Posterior cingulate gyrus (tissue), 11 donors: ENCODE measurements at places on chromosomes 3 and 15.
A peak's percentile ranks its signal among the peaks of the same experiment; 100 is the strongest.

- no peak for DNase-seq
Observed at GRCh38 chr3:86244905-86245304, 746.0 kb downstream of the VGLL3 start.

GRCh38 chr3:71723452-71724170 lies 1.6 kb downstream of the EIF4E3 start:
- no peak for DNase-seq

DNA sequence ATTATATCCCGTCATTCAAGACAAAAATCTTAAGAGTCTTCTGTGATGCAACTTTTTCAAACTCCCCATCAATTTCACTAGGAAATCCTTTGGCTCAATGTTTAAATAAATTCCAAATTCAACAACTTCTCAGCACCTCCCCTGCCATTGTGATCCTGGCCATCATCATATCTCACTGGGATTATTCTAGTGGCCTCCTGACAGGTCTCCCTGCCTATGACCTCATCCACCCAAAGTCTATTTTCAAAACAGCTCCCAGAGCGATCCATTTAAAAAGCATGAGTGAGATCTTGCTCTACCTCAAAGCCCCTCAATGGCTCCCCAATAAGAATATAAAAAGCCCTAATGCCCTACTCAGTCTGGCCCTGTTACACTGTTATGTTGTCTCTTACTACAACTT lies 293.2 kb downstream of the FOXP1 start:
- no peak for DNase-seq

- no peak for DNase-seq
Observed at GRCh38 chr3:132753946-132754345, 31.7 kb upstream of the NPHP3 start.

DNA sequence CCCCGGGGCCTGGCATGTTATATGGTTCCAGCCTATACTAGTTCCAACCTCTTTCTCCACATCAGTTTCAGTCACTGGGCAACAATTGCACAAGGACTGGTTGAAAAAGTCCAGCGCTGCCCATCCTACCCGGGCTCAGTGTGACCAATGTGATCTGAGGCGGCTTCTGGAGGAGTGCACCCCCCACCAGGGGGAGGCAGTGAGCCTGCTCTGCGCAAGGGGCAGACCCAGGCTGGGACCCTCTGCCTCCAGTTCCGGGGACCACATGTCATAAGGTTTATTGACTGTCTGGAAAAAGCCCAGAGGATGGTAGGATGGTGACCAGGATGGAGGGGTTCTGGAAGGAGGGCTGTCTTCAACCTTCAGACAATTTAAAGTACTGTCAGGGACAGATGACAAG lies 25.6 kb upstream of the NR2E3 start:
- DNase-seq, result no peak

- no peak for DNase-seq
Observed at GRCh38 chr3:37903734-37904133, 42.1 kb downstream of the CTDSPL start.

GRCh38 chr3:139994891-139995290 lies 59.9 kb downstream of the CLSTN2 start:
- no peak for DNase-seq

- no peak for DNase-seq
Observed at GRCh38 chr15:27086149-27086548, 115.2 kb downstream of the GABRG3 start.

DNA sequence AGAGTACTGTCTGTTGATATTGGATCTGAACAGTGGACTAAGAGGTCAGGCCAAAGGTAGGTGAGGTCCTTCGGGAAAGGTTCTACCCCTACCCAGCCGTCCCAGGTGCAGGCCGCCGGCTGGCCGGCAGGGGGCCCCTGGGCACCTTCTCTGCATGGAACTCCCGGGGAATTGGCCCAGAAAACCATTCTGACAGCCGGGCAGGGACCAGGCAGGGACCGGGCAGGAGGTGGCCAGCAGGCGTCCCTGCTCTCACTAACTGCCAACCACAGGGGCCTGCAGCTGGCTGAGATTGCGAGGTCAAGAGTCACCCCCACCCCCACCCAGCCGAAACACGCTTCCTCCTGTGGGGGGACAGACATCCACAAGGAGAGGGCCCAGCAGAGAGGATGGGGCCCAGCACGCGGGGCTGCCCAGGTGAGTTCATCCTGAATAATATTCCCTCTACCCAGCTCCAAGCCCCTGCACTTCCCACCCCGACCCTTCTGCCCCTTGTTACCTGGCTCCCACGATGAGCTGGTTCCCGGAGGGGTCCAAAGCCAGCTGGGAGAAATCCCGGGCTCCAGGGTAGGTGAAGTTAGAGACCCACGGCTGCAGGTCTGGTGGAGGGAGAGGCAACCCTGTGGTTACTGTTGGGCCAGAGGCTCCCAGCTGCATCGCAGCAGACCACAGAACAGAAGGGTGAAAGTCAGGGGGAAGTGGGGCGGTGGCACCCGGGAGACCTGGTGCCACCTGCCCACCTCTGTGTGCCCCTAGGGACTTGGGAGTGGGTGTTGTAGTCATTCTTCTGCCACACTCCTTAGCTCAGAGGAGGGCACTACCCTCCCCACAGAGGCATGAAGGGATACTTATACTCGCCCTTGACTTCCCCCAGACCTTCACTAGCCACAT lies 84.4 kb downstream of the SEMA5B start:
- DNase-seq, result peak; percentile 53

- DNase-seq, result no peak
Observed at GRCh38 chr3:113775516-113775915, 28.7 kb downstream of the ATP6V1A start.

DNA sequence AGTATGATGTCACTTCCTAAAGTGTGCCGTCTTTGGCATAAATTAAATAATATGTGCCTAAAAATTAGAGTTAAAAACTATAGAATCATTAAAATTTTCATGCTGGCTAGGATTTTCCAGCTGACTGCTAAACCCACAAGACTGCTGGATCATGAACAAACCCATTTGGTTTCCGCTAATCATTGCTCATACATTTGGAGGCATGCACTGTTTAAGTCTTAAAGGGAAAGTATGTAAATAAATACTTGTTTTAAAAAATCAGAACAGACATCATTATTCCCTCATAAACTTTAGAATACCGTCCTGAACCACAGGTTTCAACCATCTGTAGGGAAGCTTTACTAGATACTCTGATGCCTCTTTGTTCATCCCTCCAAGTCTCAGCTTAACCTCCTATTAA lies 26.5 kb downstream of the ATP6V1A start:
- DNase-seq, result no peak

DNA sequence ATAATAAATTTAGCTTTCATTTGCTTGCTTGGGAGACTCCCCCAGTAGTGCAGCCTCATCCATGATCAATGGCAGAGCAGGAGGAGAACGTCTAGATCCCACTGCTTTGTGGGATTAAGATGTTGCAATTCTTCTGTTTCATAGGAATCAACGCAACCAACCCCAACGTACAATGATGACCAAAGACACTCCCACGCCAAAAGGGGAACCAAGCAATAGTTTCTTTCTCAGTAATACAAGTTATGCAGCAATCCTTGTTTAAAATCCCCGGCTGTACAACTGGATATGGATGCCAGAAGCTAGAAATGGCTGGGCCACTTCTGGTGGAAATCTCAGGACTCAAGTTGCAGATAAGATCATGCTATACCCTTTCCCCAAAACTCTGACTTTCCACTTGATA lies 411.2 kb downstream of the VPS13C start:
- DNase-seq, result no peak

GRCh38 chr3:39068556-39068955 lies 16.7 kb downstream of the WDR48 start:
- DNase-seq, result no peak

GRCh38 chr3:64110071-64110470 lies 86.8 kb upstream of the PSMD6 start:
- DNase-seq, result no peak

DNA sequence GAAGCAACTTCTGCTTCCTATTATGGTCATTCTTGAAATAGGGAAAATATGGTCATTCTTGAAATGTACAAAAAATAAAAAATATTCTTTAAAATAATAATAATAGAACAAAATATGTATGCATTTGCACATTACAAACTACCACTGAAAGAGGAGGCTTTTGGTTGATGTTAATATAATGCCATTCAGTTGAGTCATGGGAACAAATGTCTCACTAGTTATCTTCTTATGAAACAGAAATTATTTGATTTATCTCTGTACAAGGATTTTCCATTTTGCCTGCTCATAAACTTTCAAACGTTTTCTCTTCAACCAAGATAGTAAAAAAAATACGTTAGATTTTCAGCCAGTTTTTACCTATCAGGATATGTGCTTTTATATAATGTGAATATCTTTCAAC lies 1662.7 kb downstream of the OTOL1 start:
- no peak for DNase-seq

GRCh38 chr3:107523289-107523538 lies 452 bp downstream of the BBX start:
- no peak for DNase-seq

DNA sequence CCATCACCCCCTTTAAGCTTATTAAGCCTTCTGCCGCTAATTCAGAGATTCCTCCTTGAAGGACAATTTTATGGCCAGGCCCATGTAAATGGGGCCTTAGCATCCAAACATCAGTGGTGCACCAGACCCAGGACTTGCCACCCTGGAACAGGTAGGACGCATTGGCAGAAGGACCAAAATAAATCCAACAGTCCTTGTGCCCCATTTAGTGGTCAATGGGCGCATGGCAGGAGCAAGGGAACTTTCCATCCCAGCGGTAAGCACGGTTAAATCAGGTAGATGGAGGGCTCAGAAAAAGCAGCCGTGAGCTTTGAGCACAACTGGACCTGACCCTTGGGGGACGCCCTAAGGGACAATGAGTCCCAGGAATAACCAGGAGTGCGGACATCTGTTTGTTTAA lies 540.8 kb upstream of the ROBO1 start:
- no peak for DNase-seq

- no peak for DNase-seq
Observed at GRCh38 chr15:41286665-41287333, 45.6 kb downstream of the OIP5 start.

GRCh38 chr3:149473357-149474249 lies 894 bp upstream of the TM4SF4 start:
- no peak for DNase-seq

GRCh38 chr3:81916890-81917289 lies 155.4 kb upstream of the GBE1 start:
- no peak for DNase-seq

GRCh38 chr3:94413336-94414108 lies 350.7 kb downstream of the NSUN3 start:
- no peak for DNase-seq

DNA sequence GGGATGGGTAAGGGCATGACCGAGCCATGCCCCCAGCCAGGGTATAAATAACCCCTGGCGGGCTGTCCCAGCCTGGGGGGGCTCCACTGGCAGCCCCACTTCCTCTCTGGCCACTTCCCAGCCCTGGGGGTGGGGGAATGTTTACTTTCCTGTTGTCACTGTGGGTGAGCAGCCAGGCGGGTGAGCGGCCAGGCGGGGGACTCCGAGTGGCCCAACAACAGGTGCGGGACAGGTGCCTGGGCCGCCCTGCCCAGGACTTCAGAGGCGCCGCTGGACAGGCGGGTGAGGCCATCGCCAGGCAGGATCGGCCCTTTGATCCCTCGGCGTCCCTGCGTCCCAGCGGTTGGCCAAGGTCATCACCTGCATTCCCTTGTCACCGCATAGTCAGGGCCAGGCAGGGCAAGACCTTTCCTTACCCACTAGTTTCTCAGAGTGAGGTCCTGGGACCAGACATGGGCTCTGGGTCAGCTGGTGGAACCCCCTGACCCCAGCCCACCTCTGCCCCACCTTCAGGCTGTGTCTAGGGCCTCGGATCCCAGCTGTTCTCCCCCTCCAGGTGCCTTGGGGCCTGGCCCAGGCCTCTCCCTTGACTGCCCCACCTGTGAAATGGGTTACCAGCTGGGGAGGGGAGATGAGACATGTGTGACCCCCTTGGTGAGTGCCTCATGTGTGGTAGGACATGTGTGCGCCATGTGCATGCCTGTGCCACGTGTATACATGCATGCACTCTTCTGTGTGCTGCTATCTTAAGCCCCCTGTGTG lies 16.6 kb downstream of the SEMA3F start:
- DNase-seq, result no peak

- no peak for DNase-seq
Observed at GRCh38 chr15:44647637-44648036, 15.8 kb downstream of the SPG11 start.

DNA sequence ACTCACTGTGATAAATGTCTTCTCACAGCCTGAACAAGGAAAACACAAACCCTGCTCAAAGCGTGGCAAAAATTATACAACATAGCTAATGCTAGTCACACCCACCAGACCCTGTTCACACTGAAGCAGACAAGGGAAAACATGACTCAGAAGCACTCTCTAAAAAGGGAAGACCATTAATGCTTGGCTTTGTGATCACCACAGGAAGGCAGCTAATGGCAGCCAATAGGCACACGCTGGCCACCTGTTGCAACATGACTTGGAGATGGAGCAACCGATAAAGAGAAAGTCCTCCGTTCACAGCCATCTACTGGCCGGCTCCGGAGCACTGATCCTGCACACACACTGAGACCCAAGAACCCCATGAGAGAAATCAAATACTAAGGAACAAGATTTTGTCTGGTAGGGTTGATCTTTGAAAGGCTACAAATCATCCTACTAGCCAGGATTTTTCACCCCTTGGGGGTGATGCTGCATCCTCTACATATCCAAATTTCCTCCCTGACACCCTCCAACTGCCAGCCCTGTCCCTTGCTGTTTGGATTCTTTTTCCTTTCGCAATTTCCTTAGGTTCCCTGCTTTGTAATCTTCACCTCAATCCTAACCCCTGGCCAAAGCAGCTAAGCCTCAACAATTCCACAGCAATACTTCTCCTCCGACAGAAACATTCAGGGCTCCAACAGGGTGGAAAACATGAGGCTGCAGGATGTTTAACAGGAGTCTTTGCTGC lies 3.2 kb downstream of the ZXDC start:
- DNase-seq, result peak; percentile 37

DNA sequence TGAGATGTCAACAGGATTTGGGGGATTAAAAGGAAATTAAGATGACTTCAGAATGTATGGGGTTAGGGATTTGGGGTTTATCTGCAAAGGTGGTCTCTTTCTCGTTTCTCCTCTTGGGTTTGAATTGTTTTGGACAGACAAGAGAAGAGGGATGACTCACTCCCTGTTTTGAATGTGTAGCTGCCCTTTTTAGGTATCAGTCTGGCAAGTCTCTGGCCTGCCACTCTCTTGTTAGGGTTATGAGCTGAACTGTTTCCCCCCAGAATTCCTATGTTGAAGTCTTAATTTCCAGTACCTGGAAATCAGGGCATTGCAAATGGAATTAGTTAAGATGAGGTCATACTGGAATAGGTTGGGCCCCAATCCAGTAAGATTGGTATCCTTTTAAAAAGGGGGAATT lies 291.7 kb downstream of the MEX3B start:
- no peak for DNase-seq

GRCh38 chr15:74867466-74868038 lies 5.6 kb downstream of the SCAMP2 start:
- DNase-seq, result no peak

GRCh38 chr3:26365706-26366105 lies 256.9 kb upstream of the LRRC3B start:
- DNase-seq, result no peak

GRCh38 chr15:71782422-71783165 lies 27.8 kb upstream of the NR2E3 start:
- no peak for DNase-seq
